Caco-2 (cell line): ENCODE measurements at places on chromosomes 1 and 21.

DNA sequence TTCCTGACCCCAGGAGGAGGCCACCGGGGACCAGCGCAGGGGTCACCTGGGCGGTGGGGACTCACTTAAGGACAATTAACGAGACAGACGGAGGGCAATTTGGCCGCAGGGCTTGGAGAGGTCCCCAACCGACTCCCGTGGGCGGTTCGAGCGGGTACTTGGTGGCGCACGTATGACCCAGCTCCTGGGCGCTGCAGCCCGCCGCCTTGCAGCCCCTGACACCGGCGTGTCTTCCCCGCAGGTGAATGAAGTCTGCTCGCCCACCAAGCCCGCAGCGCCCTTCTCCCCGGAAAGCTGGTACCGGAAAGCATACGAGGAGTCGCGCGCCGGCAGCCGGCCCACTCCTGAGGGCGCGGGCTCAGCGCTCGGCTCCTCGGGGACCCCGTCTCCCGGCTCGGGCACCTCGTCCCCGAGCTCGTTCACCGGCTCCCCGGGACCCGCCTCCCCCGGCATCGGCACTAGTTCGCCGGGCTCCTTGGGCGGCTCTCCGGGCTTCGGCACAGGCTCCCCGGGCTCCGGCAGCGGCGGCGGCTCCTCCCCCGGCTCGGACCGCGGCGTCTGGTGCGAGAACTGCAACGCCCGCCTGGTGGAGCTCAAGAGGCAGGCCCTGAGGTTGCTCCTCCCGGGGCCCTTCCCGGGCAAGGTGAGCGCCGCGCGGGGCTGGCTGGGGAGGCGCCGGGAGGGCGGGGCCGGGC, 1.4 kb downstream of the KIF26B start:
- peak; percentile 94 for DNase-seq

- peak; percentile 81 for DNase-seq
Measured at GRCh38 chr21:42474043-42474831, 21.8 kb downstream of the RSPH1 start.

- DNase-seq, result no peak
Measured at GRCh38 chr21:43658769-43659135, 536 bp downstream of the HSF2BP start.

- no peak for DNase-seq
Measured at GRCh38 chr1:47559944-47560695, 122.3 kb downstream of the FOXD2 start.

DNA sequence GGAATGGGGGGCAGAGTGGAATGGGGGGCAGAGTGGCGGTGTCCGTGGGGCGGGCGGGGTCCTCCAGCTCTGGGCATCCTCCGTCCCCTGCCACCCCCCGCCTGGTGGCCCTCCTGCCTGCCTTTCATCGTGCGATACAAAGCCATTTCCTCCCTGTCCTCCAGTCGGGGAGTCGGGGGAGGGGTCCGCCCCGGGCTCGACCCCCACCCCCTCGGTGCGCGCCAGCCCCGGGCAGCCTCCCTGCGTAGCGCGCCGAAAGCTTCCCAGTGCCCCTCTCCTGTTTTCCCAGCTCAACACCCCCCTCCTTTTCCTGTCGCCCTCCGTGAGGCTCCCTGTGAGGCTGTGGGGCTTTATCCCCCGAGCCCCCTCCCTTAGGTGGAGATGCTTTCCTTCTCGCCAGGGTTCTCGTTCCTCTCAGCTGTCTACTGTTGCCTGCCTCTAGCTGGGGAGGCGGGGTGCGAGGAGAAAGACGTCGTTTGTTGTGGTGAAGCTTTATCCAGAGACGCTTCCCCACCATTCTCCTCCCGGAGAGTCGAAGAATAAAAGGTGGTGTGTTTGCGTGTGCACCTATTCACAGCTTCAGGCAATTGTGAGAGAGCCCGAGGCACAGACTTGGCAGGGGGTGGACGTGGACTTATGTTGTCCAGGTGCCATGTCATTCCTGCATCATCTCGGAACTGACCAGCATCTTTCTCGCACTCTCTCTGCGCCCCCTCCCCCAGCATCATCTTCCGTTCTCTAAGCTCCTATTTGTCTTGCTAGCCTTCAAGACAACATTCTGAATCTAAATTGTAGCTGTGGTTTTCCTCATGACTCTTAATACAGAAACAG, 848 bp downstream of the DNM3 start:
- DNase-seq, result no peak

GRCh38 chr1:14522926-14523241, 75.6 kb upstream of the KAZN start:
- no peak for DNase-seq

DNA sequence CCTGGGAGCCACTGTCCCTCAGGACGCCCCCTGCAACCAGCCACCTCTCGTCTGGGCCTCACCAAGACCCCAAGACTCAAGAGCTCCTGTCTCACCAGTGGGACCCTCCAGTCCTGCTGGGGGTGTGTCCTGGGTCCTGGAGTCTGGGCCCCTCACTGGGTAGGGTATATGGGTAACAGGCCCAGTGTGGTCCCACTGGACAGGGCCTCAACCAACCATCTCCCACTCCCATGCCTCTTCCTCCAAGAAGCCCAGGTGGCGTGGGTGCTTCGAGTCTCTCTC, 725 bp upstream of the VWA1 start:
- DNase-seq, result no peak

DNA sequence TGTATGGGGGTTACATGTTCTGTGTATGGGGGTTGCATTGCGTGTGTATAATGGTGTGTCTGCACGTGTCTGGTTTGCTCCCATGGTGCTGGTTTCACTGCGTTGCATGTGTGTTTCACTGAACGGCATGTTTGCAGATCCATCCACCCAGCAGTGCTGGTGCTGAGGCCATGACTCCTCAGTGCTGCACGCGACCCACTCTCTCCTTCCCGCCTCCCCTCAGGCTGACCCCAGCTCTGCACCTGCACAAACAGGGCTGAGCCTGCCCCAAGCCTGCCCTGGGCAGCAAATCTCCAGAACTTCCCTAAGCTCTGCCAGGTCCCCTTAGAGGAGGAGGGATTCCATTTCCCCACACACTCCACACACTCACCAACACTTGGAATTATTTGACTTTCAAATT, 18.7 kb downstream of the ACTRT2 start:
- DNase-seq, result no peak

DNA sequence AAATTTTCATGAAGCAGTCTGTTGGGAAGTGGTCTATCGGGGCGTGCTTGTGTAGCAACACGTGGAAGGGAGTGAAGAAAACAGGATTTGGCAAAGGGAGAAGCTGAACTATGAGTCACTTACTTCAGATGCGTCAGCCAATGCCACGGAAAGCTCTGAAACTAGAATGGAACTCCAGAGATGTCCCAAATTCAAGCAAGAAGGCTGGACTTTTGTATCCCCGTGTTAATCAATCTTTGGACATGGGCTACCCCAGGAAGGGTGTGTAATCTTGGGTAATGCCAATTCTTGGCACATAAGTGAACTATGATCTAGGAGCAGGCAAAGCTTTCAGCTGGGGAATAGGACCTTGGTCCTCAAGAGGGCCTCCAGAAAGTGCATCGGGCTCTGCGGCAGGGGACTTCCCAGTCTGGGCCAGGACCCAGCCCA, 102.6 kb downstream of the ADSS2 start:
- DNase-seq, result no peak

DNA sequence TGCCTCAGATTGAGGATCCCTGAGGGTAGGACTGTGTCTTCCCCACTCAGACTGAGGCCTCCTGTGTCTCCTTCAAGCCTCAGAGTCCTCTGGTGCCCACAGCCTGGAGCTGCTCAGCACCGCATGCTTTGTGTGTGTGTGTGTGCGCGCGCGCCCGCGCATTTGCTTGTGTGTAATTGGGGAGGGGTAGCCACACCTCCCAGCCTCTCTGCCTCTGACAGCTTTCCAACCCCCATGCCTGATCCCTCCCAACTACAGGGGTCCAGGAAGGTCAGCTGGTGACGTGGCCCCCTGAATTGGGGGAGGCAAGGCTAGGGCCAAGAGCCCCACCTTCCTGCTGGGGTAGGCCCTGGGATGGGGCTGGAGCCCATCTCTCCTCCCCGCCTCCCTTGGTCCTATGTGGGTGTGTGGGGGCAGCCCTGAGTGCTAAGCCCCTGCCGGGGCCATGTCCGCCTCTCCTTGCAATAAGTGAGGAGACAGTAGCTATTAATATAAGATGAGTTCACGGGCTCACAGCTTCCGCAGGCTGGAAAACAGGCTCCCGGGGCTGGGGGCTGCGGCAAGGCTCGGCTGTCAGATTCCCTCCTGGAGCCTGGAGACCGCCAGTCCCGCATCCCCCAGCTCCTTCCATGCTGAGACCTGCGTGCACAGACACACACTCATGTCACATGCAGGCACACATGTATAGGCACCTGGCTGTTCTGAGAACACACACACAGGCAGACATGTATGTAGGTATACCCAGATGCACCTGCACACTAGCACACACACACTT, 7.0 kb downstream of the GPR3 start:
- DNase-seq, result no peak

DNA sequence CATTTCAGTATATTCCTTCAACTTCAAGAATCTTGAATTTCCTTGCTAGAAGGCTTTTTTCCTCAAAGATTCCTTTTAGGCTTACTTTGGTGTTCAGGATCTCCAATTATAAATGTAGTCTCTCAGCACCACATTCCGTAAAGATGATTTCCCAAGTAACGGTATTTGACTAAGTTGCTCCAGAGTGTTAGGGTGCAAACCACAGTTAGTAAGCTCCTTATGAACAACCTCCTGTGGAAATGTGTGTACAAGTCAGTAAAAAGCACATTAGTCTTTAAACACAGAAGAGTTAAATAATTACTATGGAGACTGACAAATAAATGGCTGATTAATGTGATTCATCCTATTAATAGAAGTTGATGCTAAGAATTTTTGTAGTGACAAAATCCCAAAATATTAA, 10.3 kb downstream of the DONSON start:
- no peak for DNase-seq

DNA sequence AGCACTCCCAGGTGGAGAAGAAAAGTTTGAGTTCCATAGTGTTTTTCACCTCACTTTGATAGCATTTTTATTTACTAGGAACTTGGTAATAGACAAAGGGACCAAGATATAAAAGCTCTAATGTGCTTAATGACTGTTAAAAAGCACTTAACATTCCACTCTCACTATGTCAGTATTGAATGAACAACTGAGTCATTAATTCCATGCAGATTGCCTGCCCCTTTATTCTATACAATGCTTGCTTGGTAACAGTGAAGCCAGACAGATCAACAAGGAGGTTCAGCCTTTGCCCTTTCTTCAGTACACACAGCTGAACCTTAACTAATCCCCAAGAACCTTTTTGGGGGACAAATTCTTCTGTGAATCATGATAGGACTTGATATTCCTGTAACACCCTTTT, 425.5 kb downstream of the NUF2 start:
- no peak for DNase-seq

DNA sequence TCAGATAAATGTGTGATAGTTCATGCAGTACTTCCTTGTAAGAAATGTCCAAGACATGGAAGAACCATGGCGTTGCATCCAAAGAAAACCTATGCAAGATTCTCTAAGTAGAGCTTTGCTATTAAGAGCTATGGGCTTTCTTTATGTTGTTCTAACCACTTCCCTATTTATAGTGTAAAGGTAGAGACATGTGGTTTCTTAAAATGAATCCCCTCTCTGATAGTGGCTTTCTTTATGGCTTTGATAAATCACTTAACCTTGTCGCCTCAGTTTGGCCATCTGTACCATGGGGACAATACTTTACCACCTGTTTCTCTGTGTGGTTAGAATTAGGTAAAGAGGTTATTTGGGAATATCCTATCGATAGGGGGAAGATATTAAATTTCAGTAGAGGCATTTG, 305.5 kb downstream of the NFIA start:
- DNase-seq, result no peak

- DNase-seq, result no peak
Measured at GRCh38 chr21:38467911-38468310, 30.4 kb downstream of the ERG start.

DNA sequence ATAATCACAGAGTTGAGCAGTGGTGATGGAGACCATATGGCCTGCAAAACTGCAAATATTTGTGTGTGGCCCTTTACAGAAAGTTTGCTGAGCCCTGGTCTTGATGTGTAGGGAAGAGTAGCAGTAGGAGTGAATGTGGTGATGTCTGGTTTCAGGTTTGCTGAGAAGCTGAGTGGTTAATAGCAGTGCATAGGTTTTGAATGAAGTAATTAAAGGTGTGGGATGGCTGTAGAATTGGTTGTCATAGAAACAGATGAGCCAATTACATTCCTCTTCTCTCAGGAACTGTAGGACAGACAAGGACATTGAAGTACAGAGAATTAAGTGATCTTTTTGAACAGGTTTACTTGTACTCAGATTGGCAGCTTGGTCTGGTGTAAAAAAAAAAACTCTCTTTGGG, 37.4 kb downstream of the PRDM2 start:
- DNase-seq, result no peak

GRCh38 chr1:225603538-225604354, 49.2 kb downstream of the ENAH start:
- no peak for DNase-seq

- no peak for DNase-seq
Measured at GRCh38 chr1:44720281-44720680, 10.7 kb downstream of the RNU5D-1 start.

DNA sequence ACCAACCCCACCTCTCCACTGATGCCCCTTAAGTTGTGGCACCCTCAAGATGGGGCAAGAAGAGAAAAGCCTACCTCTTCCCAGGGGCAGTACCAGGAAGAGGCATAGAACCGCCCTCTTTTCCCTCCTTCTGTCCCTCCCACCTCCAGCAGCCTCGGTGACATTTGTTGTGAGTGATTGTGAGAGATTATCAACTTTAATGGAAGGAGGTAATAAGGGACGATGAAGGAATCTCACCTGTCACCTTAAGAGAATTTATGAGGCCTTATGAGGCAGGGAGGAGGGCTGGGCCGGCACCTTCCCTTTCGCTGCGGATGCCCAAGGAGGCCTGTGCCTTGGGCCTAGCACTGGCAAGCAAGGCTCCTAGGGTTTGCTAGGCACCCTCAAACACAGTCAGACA, 1.4 kb upstream of the ADGRB2 start:
- DNase-seq, result no peak

DNA sequence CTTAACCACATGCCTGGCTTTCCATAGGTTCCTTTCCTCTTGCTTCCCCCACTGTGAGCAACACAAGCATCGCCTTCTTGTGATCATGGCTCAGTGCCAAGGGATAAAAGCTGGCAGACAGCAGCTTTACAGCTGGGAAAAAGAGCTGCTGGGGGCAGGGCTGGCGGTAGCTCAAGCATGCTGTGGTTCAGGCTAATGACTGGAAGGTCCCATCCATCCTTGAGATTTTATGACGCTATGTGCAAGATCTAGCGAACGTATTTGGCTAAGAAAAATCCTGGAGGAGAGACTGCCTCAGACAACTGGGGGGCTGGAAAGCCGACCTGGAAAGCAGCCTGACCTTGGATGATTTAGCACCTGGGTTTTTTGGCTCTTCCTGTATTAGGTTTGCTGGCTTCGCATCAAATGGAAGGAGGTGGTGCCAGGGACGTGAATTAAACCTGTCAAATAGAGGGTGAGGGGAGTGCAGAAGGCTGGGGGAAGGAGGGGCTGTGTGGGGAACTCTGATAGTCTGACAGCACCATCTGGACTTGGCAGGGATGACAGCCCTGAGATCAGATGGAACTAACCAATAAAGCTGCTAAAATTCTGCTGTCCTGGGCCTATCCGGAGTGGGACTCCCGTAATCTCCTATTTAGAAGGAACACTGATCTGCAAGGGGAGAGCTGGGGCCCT, 34.8 kb downstream of the ZMYND12 start:
- no peak for DNase-seq
